ENCODE measurements at places on chromosomes 6 and 20.

- no peak for DNase-seq
Measured at GRCh38 chr6:30752157-30752927, 8.0 kb upstream of the IER3 start.

DNA sequence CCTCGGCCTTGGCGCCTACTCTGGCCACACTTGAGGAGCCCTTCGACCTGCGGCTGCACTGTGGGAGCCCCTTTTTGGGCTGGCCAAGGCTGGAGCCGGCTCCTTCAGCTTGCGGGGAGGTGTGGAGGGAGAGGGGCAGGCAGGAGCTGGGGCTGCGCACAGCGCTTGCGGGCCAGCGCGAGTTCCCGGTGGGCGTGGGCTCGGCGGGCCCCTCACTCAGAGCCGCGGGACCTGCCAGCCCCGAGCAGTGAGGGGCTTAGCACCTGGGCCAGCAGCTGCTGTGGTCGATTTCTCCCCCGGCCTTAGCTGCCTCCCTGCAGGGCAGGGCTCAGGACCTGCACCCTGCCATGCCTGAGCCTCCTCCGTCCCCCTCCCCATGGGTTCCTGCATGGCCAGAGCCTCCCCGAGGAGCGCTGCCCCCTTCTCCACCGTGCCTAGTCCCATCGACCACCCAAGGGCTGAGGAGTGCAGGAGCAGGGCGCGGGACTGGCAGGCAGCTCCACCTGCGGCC is 136.8 kb downstream of the EPHA7 start:
- no peak for DNase-seq

- no peak for DNase-seq
Measured at GRCh38 chr6:20943040-20943627, 408.9 kb downstream of the CDKAL1 start.

DNA sequence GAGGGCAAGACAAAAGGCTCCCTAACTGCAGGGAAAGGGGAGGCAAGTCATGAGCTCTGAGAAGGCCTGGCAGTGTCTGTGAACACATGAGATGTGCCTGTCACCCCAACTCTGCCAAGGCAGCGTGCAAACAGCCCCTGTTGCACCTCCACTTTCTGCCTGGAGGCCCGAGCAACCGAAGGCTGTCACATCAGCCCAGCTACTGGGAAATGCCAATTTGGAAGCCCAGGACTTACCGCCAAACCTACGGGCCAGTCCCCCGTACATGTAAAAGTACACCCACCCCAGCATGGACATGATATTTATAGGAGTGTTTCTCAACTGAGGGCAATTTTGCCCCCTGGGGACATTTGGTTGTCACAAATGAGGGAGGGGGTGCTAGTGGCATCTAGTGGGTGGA is 27.3 kb upstream of the RPP40 start:
- no peak for DNase-seq

GRCh38 chr6:38959138-38959537 is 89.4 kb upstream of the GLP1R start:
- DNase-seq: no peak

- DNase-seq: no peak
Measured at GRCh38 chr6:152701081-152701862, 3.6 kb downstream of the MYCT1 start.

DNA sequence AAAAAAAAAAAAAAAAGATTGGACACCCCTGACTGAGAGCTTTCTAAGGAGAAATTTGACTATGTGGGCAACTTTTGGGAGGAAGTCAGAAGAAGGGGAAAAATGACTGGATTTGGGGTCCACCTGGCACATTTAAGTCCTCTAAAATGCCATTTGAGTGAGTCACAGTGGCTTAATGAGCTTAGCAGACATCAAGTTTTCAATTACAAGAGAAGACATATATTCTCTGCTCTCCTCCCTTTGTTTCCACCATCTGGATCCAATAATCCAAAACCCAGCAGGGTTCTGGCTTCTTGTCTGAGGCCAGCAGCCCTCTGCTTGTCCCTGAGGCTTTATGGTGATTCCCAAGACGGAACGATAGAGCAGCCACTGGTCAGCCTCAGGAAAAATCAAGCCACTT is 6.9 kb downstream of the PI3 start:
- no peak for DNase-seq

DNA sequence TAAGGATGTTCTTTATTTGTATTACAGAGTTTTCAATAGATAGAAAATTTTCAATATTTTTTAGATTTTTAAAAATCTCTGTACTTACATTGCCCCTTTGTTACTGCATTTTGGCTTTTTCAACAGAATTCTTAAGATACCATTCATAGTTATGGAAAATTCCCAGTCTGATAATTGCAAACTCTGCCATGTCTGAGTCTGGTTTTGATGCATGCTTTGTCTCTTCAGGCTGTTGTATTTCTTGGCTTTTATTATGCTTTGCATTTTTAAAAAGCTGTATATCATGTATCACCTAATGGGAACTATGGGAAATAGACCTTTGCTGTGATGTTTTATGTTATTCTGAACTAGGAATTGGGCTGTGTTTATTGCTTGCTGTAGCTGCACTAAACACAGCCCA is 898.9 kb upstream of the ADGRB3 start:
- no peak for DNase-seq

DNA sequence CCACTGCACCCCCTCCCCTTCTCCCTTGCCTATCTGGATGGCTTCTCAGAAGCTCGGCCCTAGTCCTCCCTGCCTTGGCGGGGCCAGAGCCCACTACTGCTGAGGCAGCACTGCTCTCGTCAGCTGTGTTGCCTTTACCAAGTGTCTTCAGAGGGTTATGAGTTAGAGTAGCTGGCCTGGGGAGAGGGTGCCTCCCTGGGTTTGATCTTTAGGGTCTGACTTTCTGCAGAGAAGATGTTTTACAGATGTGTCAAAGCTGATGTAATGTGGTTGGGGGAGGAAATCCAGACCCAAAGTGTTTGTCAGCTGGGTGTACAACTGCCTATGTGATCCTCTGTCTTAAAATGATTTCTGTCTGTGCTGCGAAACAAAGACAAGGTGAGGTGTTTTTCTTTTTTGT is 30.4 kb upstream of the PI16 start:
- DNase-seq: no peak

GRCh38 chr6:29477923-29478450 is 9.8 kb downstream of the MAS1L start:
- DNase-seq: no peak

DNA sequence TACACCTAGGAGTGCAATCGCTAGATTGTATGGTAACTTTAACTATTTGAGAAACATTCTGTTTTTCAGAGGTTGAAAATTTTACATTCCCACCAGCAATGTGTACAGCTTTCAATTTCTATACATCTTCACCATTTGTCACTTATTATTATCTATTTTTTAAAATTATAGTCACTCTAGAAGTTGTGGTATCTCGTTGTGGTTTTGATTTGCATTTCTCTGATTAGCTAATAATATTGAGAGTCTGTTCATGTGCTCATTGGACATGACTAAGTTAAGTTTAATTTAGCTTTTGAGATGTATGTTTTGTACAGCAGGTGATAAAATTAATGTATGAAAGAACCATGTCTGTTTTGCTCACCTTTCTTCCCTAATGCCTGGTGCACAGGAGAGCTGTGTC is 34.8 kb upstream of the PLCB1 start:
- no peak for DNase-seq

- DNase-seq: no peak
Measured at GRCh38 chr20:36775196-36775595, 1.6 kb upstream of the DSN1 start.

GRCh38 chr6:34370361-34370760 is 22.1 kb downstream of the NUDT3 start:
- no peak for DNase-seq

- no peak for DNase-seq
Measured at GRCh38 chr6:170292407-170293158, 1.7 kb upstream of the DLL1 start.

DNA sequence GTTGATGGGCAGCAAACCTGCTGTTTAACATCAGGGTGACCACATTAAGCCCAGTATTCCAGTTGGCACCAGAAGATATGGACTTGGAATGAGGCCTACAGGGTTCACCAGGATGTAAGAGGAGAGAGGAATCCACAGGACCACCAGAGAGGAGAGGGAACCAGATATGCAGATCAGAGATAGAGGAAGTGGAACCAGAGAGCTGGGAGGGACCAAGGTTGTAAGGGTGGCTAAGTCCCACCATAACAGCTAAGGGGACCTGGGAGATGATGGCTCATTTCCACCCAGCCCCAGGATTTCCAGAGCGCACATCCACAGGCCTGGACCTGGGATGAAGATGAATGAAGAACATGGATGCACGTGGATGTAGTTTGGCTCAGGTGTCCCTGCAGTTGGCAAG is 11.1 kb downstream of the BTN2A1 start:
- DNase-seq: no peak

DNA sequence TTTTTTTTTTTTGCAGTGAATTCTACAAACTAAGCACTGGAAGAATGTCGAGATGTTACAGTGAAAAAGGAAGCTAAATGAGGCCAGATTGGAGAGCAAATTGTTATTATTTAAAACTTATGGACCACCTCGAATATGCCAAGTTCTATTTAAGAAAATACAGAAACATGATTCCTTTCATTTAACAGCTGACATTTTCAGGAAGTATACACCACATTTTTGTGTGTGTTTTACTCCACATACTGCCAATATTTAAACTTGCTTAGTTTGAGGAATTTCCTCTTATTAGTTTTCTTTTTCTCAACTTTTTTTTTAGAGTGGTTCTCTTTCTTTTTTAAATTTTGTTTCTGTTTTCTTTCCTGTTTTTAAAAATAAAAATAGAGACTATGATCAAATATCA is 37.0 kb upstream of the GCLC start:
- no peak for DNase-seq

DNA sequence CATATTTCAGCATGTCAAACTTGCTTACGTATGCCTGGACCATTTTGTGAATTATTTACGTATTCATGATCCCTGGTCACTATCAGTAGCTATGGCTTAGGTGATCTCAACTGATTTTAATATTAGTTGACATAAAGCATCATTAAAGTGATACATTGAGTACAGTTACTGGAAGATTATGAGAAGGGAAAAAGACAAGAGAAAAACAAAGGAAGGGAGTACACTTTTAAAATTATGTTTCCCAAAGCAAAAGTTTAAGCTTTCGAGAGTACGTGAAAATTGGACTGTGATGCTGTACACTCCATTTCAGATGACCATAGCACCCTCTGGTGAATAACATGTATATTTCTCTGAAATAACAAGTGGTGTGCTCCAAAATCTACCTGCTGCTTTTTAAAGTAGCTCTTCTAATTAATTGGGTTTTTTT is 215.0 kb upstream of the HSF2 start:
- no peak for DNase-seq

DNA sequence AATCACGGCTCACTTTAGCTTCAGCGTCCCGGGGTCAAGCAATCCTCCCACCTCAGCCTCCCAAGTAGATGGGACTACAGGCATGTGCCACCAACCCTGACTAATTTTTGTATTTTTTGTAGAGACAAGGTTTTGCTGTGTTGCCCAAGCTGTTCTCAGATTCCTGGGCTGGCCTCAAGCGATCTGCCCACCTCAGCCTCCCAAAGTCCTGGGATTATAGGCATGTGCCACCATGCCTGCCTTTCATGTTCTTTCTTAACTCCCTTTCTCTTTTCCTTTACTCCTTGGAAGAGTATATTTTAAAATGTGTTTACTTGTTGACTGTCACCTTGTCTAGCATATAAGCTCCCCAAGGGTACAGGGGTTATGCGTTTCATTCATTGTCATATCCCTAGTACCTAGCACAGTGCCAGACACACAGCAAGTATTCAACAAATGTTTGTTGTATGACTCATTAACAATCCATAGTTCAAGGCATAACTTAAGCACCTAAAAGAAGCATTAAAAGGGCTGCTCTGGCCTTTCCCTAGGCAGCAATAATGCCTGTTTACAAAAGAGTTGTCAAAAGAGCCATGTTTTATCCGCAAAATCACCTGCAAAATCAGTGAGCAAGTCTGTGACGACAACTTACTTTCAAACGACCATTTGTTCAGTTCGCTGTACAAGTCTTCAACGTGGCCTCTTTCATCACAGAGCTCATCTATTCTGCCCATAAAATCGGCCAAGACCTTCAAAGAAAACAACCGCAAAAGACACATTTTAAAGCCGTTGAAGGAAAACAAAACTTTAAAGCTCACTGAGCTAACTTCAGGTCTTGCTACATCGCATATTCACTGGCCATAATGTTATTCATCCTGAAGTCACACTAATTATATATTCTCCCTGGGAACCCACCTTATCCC is 4.6 kb downstream of the CYP24A1 start:
- DNase-seq: no peak

DNA sequence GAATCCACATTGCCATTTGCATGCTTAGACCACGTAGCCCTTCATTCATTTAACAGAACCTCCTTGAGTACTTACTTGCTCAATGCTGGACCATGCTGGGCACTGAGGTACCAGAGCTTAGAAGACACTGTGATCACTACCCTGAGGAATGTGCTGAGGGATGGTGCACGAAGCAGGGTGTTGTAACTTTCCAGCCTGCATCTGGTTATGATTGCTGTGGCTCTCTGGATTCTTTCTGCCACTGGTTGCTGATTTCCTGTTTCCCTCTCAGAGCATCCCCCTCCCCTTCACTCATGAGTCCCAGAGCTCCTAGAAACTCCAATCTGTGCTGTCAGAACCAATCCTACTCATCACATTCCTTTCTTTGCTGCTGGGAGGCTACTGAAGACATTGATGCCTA is 537.4 kb downstream of the PTPRT start:
- no peak for DNase-seq

DNA sequence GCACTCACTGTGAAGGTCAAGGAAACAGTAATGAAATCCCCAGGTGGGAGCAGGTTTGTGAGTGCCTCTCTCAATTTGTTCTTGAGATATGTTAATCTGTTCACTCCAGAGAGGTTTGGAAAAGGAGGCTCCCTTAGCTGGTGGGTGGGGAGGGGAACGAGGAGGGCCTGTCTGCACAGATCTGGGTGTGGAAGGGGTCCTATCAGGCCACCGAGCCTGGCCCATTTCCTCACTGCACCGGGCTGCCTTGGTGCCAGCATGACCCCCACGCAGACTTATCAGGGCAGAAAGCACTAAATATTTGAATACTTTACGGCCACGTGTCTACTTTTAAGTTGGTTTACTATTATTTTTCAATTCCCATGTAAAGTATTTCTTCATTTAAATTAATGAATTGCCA is 8.3 kb downstream of the AGPAT4 start:
- DNase-seq: no peak

GRCh38 chr20:1389703-1390580 is 2.9 kb downstream of the FKBP1A start:
- no peak for DNase-seq

GRCh38 chr6:90249458-90249857 is 47.2 kb downstream of the BACH2 start:
- no peak for DNase-seq

GRCh38 chr6:155314773-155315515 is 660 bp upstream of the TFB1M start:
- DNase-seq: peak; percentile 75
